Cerebellar nuclear complex (tissue), 1 donor: ENCODE measurements at places on chromosomes 1 and 21.

- no peak for DNase-seq
Observed at GRCh38 chr1:229535230-229535629, 23.3 kb downstream of the ABCB10 start.

GRCh38 chr1:33462405-33463164 is 9.9 kb upstream of the ZSCAN20 start:
- no peak for DNase-seq

- DNase-seq: no peak
Observed at GRCh38 chr21:14866859-14867765, 197.7 kb downstream of the NRIP1 start.

GRCh38 chr1:88351960-88352359 is 332.1 kb upstream of the PKN2 start:
- no peak for DNase-seq

DNA sequence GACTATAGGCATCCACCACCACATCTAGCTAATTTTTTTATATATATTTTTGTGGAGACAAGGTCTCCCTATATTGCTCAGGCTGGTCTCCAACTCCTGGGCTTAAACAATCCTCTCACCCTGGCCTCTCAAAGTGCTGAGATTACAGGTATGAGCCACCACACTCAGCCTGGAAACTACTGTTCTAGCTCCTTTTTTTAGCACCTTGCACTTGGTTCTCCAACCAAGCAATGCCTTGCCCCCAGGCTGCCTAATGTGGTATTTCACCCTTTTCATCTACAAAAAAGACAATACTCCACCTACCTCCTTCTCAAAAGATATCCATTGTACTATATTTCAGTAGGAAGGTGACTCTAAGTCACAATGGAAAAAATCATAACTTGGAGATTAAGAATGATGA is 6.7 kb downstream of the ARNT start:
- no peak for DNase-seq

DNA sequence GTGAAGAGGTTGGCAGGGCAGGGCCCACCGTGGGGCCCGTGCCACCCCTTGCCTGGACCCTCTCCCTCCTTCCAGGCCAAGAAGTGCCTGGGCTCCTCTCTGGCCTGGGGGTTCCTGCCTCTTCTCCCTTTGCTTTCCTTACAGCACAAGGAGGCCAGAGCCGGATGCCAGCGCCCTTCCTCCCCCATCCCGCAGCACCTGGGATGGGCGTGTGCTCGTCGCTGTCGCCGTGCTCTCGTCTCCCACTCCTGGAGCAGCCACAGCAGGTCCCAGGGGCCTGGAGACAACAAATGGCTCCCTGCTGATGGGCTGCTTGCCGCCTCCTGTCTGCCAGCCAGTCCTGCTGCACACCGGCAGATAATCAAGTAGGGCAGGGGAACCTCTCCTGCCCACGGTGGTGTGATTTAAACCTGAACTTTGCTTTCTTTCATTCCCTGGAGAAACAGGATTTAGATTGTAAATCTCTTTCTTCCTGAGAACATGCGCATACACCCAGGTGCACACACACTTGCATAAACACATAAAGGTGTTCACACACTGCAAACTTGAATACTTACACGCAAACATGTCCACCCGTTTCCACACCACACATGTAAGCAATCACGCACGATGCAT is 50.8 kb upstream of the POU3F1 start:
- DNase-seq: no peak

DNA sequence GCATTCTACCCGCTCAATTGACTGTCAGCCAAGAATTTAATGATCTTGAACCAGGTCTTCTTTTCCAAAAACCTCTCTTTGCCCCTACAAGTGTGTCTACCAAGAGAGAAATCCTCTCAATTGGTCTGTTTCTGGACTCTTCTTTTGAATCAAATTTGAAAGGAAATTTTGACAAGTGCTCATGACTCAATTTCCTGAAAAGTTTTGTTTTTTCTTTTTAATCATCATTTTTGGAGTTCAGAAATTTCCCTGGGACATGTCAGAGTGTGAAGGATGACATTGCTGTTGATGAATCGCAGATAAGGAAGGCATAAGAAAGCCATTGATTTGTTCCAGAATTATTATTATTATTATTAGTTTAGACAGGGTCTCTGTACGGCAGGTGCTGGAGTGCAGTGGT is 88.2 kb upstream of the AKT3 start:
- no peak for DNase-seq

DNA sequence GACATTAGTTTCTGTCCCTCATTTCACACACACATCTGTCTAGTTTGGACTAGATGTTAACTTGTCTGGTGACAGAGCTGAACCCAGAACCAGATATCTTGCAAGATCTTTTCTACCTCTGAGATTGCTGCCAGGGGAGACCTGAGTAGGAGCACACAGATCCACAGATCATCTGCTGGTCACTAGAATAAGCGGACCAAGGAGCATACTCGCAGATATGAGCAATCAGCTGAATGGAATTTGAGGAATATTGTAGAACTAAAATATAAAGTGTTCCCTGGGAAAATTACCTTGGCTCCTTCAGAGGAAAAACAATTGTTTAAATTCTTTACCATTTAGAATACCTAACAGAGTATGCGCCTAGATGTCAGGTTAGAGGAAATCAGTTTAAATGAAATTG is 90.7 kb downstream of the TNFSF18 start:
- DNase-seq: no peak

DNA sequence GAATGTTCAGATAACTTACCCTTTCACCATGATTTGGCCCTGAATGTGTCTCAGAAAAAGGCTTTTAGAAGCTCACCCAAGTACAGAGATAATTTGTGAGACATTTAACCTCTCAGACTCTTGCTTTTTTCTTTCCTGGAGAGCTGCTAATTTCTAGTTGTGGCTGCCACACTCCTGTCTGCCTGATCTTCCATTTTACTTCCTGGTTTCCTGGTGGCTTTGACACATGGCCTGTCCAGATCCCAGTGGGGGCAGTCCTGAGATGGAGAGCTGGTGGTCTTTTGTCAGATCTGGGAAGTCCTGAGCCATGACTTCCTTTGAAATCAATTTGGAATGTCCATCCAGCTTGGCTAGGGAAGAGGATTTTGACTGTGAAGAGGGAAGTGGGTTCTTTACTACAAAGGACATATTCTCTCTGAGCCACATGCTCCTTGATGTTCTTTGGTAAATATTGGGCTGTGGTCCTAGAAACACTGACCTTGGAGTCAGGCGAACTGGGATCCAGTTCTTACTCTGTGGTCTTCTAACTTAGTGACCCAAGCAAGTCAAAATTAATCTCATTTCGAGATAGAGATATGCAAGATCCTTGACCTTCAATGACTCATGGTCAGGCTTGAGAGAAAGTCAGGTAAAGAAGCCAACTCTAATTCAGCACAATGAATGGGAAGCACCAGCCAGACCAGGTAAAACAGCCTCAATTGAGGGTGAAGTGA is 78.0 kb upstream of the HSD17B7 start:
- no peak for DNase-seq

- no peak for DNase-seq
Observed at GRCh38 chr21:40166291-40166843, 299.1 kb downstream of the PCP4 start.

GRCh38 chr21:36550761-36551160 is 70.8 kb upstream of the CLDN14 start:
- DNase-seq: no peak

- no peak for DNase-seq
Observed at GRCh38 chr1:27331922-27332321, 9.9 kb upstream of the SYTL1 start.

- DNase-seq: no peak
Observed at GRCh38 chr1:118717893-118718292, 270.2 kb downstream of the TBX15 start.

GRCh38 chr1:22540337-22540736 is 23.0 kb upstream of the EPHA8 start:
- no peak for DNase-seq

GRCh38 chr1:168835176-168835575 is 106.2 kb upstream of the DPT start:
- no peak for DNase-seq

DNA sequence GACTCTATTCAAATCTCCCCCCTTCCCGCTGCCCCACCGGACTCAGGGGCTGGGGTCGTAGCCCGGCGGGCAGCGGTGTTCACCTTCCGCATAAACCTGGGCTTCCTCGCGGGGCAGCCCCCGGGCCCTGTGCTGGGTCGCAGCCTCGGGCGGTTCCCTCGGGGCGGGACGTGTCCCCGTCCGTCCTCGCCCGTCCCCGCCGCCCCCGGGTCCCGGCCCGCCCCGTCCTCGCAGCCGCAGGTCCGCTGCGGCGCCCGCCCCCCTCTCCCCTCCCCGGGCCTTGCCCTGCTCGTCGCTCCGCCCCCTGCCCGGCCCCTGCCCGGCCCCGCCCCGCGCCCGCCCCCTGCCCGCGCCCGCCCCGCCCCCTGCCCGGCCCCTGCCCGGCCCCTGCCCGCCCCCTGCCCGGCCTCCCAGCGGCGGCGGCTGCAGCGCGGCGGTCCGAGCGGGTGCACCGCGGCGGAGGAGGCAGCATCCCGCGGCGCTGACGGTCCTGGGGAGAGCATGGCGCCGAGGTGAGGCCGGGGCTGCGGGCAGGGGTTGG is at the start of gene COL18A1:
Gene COL18A1, plus strand, starts transcription at position 436 of the 541 bp plus-strand sequence. Its CDS starts 66 bp downstream, at position 502.
- no peak for DNase-seq

GRCh38 chr21:23138797-23139196 is 2140.6 kb downstream of the NCAM2 start:
- DNase-seq: no peak
